ENCODE measurements at places on chromosomes 3 and 15.

GRCh38 chr15:51095681-51096331, 1.1 kb upstream of the TNFAIP8L3 start:
- H3K27me3 ChIP-seq = peaks cover 36% of the 10 kb centered on the region
- peaks cover 17% of the 10 kb centered on the region for H3K4me1 ChIP-seq
- DNase-seq = no peak
- no peak overlapping the region for H3K4me3 ChIP-seq
- H3K36me3 ChIP-seq = no peaks in the 10 kb centered on the region

- no peak for DNase-seq
- peaks cover 27% of the 10 kb centered on the region for H3K36me3 ChIP-seq
- H3K4me1 ChIP-seq = peaks cover 5% of the 10 kb centered on the region
- H3K4me3 ChIP-seq = no peak overlapping the region
- no peak overlapping the region for H3K27ac ChIP-seq
These were observed 5.9 kb upstream of the TMEM44 start for GRCh38 chr3:194638991-194639605.

DNA sequence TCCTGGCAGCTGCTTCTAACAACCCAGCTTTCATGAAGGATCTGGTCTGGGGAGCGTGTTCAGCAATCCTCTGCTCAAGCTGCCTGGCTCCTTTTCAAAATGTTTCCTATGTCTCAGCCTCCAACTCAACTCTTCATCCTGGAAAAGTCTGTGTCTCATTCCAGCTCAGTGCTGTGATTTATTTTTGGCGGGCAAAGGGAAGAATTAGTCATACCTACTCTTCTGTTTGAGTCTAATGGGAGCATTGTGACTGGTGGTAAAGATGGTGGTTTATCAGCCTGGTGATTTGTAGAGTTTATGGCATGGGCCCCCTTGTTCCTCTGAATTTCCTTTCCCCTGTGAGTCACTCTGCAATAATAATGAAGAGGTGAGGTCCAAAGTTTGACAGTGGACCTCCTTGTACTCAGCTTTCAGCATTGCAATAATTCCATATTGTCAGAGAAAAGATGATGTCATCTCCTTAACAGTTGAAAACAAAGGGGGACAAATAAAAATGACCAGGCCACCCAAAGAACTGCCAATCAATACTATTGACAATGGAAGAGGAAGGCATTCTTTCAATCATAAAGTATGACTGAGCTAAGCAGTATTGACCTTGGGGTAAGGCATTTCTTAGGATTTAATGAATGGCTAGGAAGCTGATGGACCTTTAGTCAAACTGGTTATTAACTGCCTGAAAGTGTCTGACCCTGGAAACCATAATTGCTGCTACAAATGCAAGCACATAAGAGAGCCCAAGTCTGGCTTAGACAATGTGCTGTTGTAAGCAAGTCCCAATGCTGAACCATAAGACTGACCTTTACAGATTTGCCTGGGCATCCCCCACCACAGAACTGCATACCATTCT, 204.7 kb upstream of the MCTP2 start:
- H3K4me1 ChIP-seq = no peaks in the 10 kb centered on the region
- H3K4me3 ChIP-seq = no peak overlapping the region
- H3K27me3 ChIP-seq = no peaks in the 10 kb centered on the region
- no peak overlapping the region for H3K27ac ChIP-seq
- no peaks in the 10 kb centered on the region for H3K36me3 ChIP-seq

GRCh38 chr3:144556392-144556791, 584.8 kb downstream of the DIPK2A start:
- H3K27me3 ChIP-seq = no peaks in the 10 kb centered on the region
- H3K4me1 ChIP-seq = no peaks in the 10 kb centered on the region
- H3K27ac ChIP-seq = no peak overlapping the region

DNA sequence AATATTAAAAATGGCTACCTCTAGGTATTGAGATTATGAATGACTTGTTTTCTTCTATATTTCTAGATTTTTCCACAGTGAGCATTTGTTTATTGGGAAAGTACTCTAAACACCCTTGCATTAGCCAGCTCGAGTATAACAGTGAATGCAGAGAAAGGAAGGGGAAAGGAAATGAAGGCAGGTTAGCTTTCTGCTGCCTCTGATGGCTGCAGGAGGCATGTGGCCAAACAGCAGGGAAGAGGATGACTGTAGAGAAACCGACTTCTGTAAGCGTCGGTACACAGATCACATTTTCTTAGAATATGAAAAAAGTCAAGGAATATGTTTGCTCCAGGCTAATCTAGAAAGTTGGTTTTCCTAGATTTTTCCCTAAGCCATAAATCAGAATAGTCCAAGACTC, 19.8 kb downstream of the GNB5 start:
- H3K4me1 ChIP-seq = no peaks in the 10 kb centered on the region
- peak; percentile 60 for DNase-seq
- H3K36me3 ChIP-seq = no peaks in the 10 kb centered on the region

DNA sequence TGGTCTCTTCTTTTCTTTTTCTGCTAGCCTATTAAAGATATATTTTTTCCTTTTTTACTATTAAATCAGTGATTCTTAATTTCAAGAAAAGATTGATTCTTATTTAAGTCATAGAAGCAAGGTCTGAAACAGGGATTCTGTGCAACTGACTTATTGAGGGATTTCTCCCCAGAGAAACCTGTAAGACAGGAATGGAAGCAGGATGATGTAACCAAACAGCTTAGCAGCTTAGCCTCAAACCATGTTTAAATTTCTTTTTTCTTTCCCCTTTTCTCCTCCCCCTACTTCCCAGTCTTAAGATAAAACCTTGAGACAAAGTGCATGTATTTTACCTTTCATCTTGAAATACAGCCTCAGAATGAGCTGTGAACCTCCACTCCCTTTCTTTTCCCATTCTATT, 322.8 kb downstream of the NEK10 start:
- no peak for DNase-seq
- H3K4me3 ChIP-seq = no peak overlapping the region
- no peaks in the 10 kb centered on the region for H3K36me3 ChIP-seq
- H3K27me3 ChIP-seq = no peaks in the 10 kb centered on the region
- H3K4me1 ChIP-seq = no peaks in the 10 kb centered on the region
- no peak overlapping the region for H3K27ac ChIP-seq

GRCh38 chr3:158631981-158632380, 12.3 kb upstream of the GFM1 start:
- no peak overlapping the region for H3K4me3 ChIP-seq
- H3K27ac ChIP-seq = no peak overlapping the region
- H3K36me3 ChIP-seq = no peaks in the 10 kb centered on the region
- no peaks in the 10 kb centered on the region for H3K4me1 ChIP-seq

DNA sequence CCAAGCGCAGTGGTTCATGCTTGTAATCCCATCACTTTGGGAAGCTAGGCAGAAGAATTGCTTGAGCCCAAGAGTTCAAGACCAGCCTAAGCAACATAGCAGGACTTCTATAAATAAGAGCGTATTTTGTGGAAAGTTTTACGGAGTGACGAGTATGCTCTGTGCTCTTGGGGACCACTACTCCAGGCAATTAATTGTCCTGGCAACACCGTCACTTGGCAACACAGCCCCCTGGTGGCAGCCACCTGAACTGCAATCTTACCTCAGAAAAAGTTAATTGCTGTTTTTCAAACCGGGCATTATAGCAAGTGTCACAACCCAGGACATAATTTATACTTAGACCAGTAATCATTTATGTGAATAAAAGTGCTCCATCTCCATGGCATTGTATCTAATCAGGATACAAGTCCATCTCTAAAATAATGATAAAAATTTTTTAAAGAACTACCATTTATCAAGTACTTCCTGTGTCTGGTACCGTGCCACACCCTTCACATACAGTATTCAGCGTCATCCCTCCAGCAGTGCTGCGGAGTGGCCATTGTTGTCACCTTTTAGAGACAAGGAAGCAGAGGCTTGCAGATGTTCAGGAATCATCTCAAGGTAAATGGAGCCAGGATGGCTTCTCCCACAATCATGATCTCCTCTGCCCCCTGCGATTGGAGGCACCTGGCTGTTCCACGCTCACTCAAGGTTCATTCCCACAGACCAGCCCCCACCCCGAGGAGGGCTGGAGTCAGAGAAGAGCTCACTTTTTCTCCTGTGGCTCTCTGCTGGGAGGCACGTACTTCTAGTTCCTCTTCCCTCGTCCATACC, 34.5 kb downstream of the PLA2G4D start:
- H3K27me3 ChIP-seq = peaks cover 2% of the 10 kb centered on the region
- H3K27ac ChIP-seq = no peak overlapping the region
- no peak overlapping the region for H3K4me3 ChIP-seq
- peaks cover 6% of the 10 kb centered on the region for H3K4me1 ChIP-seq
- no peak for DNase-seq

Measured in spinal cord (tissue), 10 donors.